ENCODE measurements at places on chromosomes 16 and 17.
A peak's percentile ranks its signal among the peaks of the same experiment; 100 is the strongest.

DNA sequence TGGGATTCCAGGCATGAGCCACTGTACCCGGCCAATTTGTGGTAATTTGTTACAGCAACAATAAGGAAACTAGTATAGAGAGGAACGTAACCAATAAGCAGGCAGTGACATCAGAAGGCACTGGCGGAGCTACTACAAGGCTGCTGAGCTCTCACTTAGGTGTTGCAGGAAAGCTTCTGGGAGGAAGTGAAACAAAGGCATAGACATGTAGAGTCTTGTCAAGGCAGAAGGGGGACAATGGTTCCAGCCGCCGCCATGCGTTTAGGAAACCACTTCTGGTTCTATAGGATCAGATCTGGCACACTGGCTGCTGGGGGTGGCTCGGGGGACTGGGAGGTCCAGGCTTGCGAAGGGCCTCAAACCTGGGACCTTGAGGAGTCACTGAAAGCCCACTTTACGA is 9.4 kb upstream of the CPSF4L start:
- DNase-seq, result no peak

DNA sequence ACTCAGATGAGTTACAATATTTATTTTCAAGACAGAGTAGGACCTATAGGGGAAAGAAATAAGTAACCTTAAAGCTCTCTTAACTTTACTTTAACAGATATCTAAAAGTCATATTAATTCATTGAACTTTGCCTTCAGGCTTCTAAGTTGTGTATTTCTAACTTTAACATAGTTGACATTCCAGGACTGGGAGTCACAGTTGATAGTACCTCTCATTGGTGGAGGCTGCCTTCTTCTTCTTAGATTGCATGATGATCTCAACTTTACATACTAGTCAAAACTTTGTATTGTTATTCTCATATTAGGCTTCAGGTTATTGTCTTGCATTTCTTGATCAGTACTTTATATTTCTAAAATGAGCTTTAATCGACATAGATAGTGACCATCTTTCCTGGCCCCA is 350.1 kb upstream of the KIF2B start:
- no peak for DNase-seq

DNA sequence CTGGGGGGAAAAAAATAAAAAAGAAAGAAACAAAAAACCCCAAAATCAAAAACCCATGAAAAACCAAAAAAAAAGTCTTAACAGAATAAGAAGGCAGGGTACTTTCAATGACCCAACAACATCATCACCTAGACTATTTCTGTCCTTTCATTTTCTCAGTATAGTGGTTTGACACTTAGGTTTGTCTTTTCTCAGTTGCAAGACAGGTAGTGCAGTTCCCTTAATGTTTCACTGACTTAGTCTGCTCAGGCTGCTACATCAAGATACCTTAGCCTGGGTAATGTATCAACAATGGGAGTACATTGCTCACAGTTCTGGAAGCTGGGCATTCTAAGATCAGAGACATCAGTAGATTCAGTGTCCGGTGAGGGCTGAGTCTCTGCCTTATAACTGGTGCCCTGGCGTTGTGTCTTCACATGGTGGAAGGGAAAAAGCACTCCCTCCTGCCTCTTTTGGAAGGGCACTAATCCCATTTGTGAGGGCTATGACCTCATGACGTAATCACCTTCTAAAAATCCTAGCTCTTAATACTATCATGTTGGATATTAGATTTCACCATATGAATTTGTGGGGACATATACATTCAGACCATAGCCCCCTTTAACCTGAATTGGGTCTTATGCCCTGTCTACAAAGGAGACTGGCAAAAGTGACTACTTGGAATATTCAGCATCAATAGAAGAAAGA is 362.3 kb upstream of the RBFOX1 start:
- no peak for DNase-seq

- peak; percentile 34 for DNase-seq
These were observed 1.3 kb downstream of the SNN start for GRCh38 chr16:11669380-11670146.

DNA sequence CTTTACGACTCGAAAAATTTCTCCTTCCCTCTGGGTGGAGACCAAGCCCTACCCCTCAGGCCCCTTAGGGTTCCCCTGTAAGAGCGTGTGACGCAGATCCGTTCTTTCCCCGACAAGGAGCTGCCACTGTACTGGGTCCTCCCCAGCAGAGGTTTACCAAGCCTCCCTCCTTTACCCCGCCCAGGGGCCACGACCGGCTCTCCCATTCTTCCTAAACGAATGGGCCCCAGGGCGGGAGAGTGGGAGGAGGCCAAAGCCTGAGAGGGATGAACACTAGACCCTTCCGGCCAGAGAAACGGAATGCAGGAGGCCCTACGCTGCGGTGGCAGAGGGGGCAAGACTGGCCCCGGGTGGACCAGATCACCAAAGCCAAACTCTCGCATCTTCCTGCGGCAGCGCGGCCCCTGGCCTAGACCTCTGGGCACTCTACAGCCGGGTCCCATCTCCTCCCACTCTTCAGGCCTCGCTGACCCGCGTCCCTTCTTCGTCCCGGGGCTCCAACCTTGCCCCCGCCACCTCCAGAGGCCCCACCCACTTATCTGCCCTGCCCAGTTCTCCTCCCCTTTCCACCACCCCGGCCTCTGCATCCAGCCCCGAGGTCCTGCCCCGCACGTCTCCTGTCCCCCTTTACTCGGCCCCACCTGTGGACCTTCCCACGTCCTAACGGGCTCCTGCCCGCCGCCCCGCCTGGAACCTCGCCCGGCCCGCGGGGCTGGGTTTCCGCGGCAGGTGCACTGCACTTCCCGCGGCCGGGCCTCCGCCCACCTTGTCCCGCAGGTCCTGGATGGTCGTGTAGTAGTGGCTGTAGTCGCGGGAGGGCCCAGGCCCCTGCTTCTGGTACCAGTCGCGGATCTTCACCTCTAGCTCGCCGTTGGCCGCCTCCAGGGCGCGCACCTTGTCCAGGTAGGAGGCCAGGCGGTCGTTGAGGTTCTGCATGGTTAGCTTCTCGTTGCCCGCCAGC is 765 bp downstream of the KRT19 start:
- DNase-seq, result no peak

- DNase-seq, result no peak
These were observed 81.0 kb downstream of the TMEM100 start for GRCh38 chr17:55641676-55642081.

GRCh38 chr17:71019699-71020098 is 850.4 kb downstream of the KCNJ2 start:
- DNase-seq, result no peak

DNA sequence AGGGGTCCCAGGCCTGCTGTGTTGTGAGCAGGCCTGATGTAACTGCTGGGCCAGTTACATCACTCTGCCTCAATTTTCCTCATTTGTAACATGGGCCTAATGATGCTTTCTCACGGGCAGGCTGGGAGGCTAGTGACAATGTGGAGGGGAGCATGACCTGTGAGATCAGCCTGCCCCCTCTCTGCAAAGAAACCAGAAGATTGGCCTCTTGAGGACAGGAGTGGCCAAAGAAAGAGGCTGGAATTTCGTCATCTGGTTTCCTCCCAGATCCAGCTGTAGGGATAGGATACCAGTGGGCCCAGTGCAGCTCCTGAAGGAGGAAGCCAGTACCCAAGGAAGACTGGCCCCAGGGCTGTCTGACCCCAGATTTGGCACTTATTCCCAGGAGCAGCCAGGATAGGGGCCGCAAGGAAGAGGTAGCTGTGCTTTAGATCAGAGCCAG is 615 bp upstream of the SREBF1 start:
- no peak for DNase-seq

DNA sequence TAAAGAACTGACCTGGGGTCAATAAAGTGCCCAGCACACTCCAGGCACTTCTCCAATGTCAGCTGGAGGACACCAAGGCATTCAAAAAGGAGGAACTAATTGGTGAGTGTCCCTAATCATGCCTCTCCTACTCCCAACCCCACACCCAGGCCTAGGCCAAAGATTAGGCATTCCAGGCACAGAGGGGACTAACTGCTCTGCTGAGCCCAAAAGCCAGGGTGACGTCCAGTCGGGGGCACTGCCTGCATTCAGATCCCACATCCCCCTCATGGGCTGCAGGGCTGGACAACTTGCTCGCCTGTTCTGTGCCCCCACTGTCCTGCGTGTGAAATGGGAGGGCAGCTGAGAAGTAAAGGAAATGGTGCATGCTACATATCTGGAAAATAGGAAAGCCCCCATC is 115.4 kb downstream of the DYNLRB2 start:
- no peak for DNase-seq

DNA sequence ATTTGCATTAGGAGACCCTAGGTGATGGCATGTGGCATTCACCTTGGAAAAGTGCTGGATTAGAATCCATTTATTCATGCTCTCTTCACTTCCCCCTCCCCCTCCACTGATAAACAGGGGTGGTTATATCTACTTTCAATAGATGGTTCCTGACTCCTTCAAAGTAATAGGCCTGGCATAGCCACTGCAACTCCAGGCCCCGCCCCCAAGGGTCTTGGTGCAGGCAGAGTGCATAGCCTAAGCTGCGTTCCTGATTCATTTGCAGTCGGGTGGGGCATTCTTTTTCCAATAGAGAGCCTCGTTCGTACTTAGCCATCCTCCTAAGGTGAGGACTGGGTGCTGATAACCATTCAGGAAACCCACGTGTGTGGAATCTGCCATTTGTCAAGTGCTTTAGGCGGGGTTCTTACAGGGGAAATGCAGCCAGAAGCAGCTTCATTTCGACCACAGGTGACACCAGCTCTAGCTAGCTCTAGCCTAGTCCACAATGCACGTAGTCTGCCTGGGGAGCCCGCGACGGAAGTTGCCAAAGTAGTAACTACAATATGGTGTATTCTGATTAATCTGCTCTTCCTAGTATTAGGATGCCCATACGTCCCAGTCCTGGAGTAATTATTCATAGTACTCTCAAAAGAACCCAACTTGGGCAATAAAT is 11.1 kb downstream of the UBE2O start:
- no peak for DNase-seq

DNA sequence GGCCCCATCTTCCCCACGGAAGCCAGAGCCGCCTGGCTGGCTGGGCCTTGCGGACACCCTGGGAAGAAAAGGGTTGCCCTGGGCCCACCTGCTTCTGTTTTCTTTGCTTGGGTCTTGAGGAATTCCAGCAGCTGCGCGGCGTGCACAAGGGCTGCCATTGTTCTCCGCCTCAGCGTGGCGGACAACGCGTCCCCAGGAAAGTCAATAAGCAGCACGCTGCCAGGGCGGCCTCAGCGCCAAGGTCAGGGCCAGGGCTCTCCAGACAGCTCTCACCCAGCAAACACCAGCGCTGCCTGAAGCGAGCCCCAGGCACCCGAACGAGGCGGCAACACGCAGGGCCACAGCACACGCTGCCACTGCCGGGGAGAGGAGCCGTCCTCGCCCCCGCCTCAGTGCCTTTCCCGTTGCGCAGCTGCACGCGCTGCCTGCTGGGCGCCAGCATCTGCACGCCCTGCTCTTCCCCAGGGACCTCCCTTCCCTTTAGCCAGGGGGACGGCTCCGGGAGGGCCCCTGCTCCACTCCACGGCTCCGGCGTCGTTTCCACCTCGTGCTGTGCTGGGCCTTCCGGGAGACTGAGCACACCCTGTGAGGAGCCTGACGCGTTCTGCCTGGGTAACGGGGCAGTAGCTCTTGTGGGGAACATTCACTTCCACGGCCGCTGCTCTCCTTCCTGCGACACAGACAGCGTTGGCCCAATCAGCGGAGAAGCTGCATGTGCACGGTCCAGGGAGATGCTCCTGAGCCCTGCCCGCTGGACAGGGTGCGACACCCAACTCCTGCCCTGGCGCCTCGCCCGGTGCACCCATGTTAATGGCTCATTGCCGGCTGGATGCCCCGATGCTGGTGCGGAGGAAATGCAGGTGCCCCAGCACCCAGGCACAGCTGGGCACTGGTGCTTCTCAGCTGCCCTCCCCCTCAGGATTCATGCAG is 57.8 kb downstream of the LMF1 start:
- peak; percentile 34 for DNase-seq

GRCh38 chr17:28563475-28563874 is 7.8 kb downstream of the PIGS start:
- DNase-seq, result no peak

GRCh38 chr17:42221886-42222745 is 27.8 kb upstream of the GHDC start:
- DNase-seq, result peak; percentile 5

GRCh38 chr16:82241469-82242052 is 71.5 kb upstream of the MPHOSPH6 start:
- no peak for DNase-seq

GRCh38 chr16:15620611-15621195 is 22.3 kb downstream of the MARF1 start:
- DNase-seq, result no peak

DNA sequence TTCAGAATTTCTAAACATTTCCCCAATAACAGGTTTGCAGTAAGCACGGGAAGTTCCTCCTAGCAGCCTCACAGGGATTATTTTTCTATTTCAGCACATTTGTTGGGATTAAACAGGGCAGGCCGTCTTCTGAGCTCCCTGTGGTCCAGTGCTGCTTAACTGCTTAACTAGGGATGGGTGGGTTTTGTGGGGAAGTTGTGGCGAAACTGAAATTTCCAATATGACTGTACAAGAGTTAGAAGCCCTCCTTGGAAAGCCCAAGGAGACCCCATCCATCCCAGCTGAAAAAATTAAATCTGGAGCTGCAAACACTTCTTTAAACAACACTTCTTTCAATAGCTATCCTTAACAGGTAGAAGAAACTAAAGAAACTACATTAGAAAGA is 22.2 kb downstream of the FAM117A start:
- no peak for DNase-seq

DNA sequence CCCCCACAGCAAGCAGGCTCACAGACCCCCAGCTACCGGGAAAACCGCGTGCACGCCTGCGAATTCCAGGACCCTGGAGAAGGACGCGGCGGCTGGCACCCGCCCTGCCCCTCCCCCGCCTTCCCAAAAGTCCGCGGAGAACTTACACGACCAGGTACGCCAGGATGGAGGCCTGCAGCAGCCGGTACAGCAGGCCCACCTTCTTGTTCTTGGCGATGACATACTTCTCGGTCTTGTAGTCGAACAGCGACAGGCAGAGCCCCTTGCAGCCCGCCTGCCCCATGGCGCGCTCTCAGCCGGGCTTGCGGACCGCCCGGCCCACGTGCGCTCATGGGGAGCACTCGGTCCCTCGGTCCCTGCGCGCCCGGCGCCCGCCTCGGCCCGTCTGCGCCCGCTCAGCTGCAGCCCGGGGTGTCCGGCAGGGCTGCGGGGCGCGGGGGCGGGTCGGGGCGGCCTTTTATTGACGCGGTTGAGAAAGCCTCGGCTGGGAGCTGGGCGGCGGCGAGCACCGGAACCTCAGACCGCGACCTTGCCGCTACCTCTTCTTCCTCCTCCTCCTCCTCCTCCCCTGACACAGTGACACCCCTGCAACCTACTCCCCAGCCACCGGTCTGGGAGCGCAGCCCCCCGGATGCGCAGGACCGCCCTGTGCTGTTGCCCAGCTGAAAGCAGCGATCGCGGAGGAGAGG is at the start of gene P2RX5:
Gene P2RX5, minus strand, starts transcription at position 433 of the 689 bp plus-strand sequence. Its CDS starts 150 bp downstream, at position 283.
- no peak for DNase-seq

DNA sequence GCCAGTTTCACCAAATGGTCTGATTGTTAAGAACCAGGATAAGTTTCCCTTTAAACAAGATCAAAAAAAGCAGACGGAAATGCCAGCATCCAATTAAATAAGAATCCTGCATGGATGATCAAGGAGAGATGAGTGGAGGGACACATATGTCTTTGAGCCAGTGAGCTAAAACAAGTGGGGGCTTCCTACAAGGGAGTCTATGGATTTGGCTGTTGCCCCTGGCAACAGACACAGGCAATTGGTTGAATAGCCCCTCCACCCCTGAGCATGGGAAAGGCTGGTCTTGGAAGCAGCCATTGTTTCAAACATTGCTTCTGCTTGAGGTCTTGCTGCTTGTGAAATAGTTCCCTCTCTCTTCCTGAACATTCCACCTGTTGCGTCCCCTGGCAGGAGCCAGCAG is 374.7 kb upstream of the ERCC4 start:
- DNase-seq, result no peak

GRCh38 chr17:76147211-76148014 is 6.4 kb upstream of the FOXJ1 start:
- DNase-seq, result no peak
